ENCODE measurements at places on chromosomes 6 and 20.
A peak's percentile ranks its signal among the peaks of the same experiment; 100 is the strongest.

DNA sequence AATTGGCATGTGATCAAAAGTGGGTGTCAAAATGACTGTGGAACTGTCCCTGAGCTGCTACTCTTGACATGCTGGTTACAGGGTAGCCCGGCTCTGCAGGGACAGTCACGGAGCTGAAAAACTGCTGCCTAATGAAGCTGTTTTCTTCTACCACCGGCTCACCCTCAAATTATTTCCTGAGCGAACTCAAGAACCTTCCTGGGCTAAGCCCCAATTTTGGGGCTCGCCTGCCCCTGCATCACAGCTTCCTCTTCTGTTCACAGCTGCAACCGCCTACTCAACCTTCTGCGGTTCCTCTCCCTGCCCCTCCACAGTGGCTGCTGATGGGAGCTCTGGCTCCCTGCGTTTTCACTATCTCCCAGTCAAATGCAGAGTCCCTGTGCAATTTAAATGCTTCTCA is 110.8 kb upstream of the MLN start:
- peak; percentile 49 for DNase-seq

- DNase-seq, result no peak
Observed at GRCh38 chr6:167394339-167394738, 69.5 kb downstream of the TTLL2 start.

- DNase-seq, result no peak
Observed at GRCh38 chr6:26032340-26033084, 54.7 kb upstream of the HFE start.

GRCh38 chr20:37233548-37234253 is 27.9 kb downstream of the GHRH start:
- DNase-seq, result no peak

GRCh38 chr6:24547243-24547642 is 52.5 kb downstream of the ALDH5A1 start:
- no peak for DNase-seq

DNA sequence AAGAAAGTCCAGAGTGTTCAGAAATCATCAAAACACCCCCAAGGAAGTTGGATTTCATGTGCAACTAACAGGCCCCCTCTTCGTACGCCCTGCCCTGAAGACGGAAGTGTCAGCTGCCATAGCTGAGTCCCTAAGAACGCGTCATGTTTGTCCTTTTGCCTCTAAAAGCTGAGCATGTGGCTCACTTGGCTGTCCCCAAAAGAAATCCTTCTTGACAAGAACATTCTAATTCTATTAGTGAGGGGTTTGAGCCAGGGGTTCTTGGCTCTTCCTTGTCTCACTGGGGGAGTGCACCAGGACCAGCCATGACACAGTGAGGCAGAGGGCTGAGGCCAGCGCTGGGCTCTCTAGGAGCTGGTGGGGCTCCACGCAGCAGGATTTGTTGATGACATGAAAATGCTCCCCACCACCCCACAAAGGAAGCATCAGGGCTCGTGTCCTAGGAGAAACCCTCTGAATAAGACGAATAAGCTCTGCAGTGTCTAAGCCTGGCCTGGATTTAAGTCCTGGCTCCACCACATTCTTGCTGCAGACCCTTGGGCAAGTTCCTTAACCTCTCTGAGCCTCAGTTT is 20.0 kb upstream of the SPO11 start:
- DNase-seq, result peak; percentile 59

DNA sequence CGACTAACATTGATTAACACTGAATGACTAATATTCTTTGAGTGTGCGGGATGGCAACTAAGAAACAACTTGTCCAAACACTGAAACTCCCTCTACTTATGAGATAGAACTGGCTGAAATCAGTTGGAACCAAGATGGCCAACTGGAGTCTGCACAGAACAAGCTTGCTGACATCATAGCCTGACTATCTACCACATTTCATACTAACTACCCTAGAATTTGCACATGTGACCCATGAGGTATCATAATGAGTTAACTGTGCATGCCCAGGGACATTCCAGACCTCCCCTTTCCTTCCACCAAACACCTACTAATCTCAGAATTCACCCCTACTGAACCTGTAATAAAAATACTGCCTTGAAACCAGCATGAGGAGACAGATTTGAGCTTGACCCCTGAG is 43.2 kb downstream of the PHIP start:
- no peak for DNase-seq
